ENCODE measurements at places on chromosomes 7 and 10.

- DNase-seq, result no peak
Measured at GRCh38 chr7:133932591-133932990, 194.5 kb upstream of the LRGUK start.

DNA sequence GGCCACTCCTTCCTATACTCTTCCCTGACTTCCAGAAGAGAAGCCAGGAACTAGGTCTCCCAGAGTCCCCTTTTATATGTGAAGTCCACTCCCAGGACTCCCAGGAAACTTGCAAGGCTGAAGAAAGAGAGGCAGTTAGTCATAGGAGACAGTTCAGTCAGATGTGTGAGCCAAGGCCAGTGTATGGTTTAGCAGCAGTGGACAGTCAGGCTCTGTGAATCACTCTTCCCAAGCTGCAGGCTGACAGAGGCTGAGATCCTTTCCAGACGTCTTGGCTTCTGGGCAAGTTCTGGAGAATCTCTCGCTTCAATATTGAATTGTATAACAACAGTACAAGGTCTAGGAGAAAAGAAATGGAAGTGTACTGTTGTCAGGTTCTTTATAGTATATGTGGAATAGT, 26.9 kb downstream of the BLVRA start:
- DNase-seq, result no peak

GRCh38 chr7:41375582-41375981, 327.3 kb downstream of the INHBA start:
- DNase-seq, result no peak

- DNase-seq, result no peak
Measured at GRCh38 chr7:78562191-78562590, 763.6 kb downstream of the PHTF2 start.

DNA sequence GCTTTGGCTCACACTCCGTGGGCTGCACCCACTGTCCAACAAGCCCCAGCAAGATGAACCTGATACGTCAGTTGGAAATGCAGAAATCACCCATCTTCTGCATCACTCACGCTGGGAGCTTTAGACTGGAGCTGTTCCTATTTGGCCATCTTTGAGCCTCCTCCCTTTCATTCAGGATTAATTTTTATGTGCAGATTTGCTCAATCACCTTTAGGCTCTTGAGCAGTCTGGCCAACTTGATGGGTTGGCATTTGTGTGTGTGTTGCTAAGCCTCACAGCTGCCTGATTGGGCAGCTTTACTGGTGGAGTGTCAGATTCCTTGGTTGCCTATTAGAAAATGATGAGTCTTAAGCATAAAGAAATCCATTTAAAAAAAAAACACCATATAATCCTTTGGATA, 236.1 kb downstream of the KIF20B start:
- DNase-seq, result no peak

DNA sequence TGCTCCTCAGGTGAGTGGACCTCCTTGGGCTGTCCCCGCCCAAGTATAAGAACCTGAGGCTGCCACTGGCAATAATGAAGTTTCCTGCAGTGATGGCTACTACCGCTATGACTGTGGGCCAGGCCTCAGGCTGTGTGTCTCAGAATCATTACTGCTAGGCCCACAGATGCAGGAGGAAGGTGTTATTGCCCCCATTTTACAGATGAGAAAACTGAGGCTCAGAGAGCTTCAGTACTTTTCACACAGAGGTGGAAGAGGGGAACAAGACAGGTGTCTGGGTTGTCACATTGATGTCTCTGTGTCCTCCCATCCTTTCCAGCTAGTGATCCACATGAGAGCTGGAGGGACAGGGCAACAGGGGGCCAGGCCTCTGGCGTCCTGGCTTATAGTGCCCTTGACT, 155.2 kb downstream of the CDH23 start:
- no peak for DNase-seq

DNA sequence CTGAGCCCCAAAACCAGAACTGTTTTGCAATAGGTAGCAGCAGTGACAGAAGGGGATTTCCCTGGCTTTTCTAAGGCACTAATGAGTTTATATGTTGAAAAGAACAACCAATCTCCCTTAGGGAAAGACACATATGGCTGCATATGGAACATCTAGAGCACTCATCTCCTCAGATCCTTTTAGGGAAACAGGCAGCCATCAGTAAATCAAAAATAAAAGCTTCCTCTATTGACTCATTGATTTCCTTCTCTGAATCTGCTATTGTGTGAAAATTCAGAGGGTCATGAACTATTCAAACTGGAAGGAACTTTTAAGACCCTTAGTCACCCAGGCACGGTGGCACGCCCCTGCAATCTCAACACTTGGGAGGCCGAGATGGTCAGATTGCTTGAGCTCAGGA, 110.9 kb upstream of the NANOS1 start:
- no peak for DNase-seq

DNA sequence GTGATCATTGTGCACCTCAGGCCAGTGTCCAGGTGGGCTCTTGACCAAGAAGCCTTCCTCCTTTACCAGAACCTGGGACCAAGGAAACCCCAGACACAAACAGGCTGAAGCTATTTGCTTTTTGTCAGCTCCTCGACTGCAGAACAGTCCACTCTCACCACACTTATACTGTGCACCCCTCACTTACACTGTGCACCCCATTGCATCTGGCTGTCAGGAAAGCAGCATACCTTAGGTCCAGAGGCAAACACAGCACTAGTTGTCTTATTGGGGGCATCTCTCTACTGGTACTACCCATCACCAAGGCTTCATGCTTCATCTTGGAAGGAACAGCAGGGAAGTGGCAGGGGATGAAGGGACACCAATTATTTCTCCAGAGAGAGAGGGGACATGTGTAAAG, 198.1 kb downstream of the CXCL12 start:
- no peak for DNase-seq

DNA sequence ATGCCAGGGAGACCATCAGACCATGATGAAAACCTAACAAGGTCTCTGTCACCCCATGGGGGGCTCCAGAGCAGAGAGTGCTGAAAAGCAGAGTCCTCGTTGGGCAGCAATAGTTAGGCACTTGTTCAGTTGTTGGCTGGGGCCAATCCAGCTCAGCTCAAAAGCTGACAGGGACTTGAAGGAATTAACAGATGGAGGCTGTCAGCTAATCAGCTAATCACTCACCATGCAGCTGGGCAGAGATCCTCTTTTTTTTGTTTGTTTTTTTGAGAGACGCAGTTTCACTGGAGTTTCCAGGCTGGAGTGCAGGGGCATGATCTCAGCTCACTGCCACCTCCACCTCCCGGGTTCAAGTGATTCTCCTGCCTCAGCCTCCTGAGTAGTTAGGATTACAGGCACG, 18.1 kb downstream of the CEP55 start:
- no peak for DNase-seq

- no peak for DNase-seq
Measured at GRCh38 chr10:8346861-8347260, 292.4 kb downstream of the GATA3 start.

DNA sequence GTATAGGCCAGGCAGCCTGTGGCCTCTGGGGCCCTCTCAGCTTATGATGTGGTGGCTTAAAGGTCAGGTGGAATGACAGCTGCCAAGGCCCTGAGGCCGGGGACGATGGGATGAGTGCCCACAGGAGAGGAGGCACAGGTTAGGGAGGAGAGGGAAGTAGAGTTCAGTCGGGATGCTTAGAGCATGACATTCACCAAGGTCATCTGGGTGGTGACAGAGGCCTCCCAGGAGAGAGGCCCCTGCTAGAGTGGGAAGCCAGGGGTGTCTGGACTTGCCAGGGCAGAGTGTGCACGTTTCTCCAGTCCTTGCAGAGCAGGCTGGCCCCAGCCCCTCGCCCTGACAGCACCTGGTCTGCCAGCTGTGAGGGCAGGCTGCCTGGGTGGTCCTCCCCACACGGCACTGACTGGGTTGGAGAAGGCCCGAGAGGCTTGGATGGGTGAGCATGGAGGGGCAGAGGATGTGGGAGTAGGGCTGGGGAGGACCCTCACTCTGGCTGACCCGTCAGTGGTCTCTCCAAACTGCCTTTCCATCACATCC, 1.5 kb downstream of the CALHM1 start:
- no peak for DNase-seq

DNA sequence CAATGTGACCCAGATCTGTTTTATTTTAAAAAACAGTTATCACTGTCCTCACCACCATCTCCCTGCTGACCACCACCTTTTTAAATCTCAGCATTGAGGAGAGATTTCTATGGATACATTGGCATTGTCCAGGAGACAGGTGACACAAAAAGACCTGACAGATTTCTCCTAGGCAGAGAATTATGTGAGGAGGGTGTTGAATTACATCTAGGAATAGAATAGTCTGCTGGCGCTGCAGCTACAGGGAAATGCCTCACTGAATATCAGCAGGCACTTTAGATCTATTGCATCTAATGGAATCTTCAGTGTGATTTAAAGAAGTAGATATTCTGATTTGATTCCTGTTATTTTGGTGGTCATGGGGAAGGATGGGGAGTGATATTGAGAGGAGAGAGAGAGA, 593.5 kb downstream of the NRG3 start:
- no peak for DNase-seq

- no peak for DNase-seq
Measured at GRCh38 chr7:33651998-33652515, 253.3 kb upstream of the BMPER start.

DNA sequence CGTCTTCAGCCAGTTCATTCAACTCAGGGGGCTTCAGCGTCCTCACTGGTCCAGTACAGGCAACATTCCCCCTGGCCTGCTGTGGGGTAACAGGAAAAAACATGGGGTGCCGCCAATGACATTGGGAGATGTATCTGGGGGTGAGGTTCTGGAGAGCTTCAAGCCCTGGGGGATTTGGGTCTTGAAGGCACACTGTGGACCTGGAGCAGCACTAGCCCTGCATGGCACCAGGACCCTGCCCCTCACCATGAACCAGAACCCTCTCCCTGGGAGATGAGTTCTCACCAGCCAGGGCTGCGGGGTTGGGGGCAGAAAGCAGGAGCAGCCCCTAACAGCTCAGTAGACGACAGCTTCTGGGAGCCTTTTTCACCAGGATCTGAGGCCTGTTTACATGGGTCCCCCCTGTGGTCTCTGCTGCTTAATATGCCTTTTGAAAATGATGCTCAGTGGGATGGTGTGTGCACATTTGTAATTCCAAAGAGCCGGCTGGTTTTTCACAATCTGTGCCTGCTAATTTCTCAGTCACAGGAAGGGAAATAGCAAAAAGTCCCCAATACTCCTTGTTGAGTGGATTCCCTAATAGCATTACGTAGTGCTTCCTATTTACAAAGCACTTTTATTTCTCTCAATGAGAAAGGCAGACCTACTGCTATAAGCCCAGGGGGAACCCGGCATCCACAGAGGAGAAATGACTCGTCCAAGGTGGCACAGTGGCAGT, 509.5 kb downstream of the RPS24 start:
- no peak for DNase-seq

DNA sequence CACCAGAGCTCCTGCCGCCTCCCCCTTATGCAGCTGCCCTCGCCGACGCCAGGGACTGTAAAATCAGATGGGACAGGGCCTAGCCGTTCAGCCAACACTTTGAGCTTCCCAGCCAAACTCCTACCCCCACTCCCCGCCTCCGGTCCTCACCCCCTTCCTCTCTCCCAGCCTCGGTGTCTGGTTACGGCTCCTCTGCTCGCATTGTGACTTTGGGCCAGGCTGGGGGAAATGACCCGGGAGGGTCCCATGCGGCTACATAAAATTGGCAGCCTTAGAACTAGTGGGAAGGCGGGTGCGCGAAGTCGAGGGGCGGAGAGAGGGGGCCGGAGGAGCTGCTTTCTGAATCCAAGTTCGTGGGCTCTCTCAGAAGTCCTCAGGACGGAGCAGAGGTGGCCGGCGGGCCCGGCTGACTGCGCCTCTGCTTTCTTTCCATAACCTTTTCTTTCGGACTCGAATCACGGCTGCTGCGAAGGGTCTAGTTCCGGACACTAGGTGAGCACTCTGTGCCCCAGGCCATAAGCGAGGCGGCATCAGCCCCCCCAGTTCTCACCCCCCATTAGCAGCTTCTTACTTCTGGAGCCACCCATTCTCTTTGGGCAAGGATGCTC, at the start of gene KAZALD1:
Gene KAZALD1 (plus strand): TSS at position 366 of the 608 bp plus-strand sequence. CDS start 604 bp downstream, outside the sequence.
- DNase-seq, result no peak

DNA sequence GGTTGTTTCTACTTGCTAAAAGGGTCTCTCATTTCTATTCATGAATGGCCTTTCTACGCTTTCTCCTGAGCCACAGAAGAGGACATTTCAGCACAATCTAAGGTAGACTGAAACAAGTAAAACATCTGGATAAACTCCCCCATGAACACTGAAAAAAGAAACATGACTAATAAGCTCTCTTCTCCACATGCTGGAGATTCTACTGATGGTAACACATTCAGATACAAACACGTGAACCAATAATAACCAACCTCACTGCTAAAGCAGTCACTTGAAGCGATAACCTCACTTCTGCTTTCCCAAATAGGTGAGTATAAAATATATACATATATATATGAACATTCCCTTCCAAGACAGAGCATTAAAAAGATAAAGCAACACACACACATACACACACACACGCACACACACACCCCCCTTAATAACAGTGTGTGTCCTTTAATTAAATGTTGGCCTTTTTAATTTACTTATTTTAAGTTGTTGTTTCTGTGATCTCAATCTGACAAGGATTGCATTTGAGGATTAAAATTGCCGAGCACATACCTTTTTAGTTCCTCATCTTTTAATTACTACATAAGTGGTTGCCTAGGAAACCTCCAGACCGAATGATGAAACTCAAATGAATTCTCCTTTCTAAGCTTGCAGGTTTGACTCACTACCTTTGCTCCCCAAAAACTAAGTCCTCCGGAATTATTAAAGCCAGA, 292.4 kb upstream of the KLF14 start:
- no peak for DNase-seq

DNA sequence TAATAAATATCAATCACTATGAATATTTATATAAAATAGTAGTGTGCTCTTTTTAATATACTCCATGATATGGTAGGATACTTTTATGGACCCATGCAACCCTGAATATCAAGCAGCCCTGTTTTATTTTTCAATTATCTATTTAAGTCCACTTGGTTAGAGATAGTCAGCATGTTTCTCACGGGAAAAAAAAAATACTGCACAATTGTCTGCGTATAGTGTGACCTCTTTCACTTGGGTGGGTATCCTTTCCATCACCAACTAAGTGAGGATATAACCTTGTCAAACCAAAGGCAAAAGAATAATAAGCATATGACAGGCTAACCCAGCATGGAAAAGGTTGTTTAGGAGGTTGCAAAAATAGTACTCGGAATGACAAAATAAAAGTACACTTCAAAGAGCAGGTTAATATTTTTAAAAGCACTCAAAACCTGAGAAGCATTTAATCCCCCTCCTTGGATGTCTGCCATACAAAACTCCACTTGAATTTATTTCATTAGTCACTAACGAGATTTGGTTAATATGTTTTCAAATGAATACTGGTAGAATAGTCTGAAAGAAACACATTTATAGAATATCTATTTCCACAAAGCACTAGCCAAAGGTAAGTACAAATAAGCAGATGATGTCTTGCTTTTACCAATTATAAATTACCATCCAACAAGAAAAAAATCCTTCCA, 76.5 kb downstream of the IMMP2L start:
- no peak for DNase-seq
